ENCODE measurements at places on chromosomes 13 and 19. TPM values are rescaled to one million over a fixed set of nuclear protein-coding genes. Genes with fewer than 3 reads are reported as not detected.

Gene KLF1
- total RNA-seq = not detected

Gene PSPN
- total RNA-seq = 2.0 TPM

Gene ATP4B
- total RNA-seq = 0.16 TPM

Gene TSSK6
- total RNA-seq = 3.7 TPM

Gene GRK1
- total RNA-seq = not detected

Gene ZNF121
- 40.3 TPM for total RNA-seq

Gene UNC13A
- total RNA-seq = 2.2 TPM

GRCh38 chr19:51002089-51002532 lies 707 bp upstream of the KLK8 start:
- no peak for DNase-seq

DNA sequence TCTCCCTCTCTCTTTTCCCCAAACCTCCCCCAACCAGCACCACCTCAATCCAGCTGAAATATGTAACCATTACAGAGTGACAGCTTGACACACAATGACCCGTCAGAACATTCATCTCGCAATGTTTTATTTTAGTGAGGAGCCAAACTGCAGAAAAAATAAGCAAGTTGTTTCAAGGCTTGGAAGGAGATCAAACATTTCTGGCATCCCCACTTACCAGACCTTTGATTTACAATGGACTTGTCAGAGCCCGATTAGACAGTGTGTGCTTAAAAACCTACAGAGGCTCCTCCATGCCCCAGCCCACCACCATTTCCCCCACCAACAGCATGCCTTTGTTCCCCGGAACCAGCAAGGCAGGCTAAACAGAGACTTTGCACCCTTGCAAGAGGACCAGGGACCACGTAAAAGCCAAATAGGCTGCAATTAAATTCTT lies 382.8 kb upstream of the ZNF507 start:
- DNase-seq = peak; percentile 86

DNA sequence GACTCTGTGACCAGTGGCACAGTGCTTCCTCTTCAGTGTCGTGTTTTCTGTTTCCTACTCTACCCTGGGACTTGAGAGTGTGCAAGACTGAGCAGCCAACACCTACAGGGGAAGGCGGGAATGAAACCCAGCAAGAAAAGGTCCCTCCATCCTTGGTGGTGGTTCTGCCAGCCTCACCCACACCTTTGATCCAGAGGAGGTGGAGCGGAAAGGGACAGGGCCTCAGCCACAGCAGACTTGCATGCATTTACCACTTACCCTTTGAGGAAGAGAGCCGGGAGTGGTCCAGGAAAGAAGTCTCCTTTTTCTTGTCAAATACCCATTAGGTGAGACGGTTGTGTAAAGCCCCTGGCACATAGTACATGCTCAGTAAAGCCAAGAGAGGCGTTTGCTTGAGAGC lies 164.8 kb upstream of the ZNF536 start:
- DNase-seq = no peak

DNA sequence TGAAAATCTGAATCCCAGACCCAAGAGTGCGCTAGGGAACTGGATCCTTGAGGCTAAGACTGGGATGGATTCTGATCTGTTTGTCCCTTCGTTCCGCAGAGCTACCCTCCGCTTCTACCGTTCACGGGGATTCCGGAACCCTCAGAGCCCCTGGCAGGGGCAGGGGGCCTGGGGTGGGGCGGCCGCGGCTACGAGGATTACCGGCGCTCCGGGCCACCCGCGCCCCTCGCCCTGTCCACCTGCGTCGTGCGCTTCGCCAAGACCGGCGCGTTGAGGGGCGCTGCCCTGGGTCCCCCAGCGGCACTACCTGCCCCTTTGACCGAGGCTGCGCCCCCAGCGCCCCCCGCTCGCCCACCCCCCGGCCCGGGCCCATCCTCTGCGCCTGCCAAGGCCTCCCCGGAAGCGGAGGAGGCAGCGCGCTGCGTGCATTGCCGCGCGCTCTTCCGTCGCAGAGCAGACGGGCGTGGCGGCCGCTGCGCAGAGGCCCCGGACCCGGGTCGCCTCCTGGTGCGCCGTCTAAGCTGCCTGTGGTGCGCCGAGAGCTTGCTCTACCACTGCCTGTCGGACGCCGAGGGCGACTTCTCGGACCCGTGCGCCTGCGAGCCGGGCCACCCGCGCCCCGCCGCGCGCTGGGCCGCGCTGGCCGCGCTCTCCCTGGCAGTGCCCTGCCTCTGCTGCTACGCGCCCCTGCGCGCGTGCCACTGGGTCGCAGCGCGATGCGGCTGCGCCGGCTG lies 7.1 kb downstream of the SPRED3 start:
- peak; percentile 59 for DNase-seq

DNA sequence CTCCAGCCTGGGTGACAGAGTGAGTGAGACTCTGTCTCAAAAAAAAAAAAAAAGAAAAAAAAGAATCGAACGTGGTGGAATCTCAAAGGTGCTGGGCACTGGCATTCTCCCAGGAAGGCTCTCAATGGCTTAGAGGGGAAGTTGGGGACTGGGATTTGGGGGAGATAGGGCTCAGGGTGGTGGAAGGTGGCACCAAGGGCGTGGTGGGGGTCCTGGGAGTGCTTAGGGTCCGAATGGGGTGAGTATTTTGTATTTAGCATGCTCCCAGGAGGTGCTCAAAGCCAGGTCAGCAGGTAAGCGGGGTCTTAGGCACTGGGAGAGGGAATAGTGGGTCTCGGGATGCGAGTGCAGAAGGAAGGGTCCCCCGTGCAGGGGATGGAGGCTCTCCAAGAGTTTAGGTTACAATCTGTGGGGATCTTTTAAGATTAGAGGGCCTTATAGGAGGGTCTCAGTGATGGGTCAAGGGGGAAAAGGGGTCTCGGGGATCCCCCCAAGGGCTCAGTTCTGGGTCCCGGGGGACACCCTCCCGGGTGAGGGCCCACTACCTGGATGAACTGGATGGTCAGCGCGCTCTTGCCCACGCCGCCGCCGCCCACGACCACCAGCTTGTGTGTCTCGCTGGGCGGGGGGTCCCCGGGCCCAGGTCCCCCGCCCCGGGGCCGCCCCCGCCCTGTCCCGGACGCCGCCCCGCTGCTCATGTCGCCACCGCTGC lies 386 bp downstream of the RRAS start:
- DNase-seq = peak; percentile 37

GRCh38 chr13:41916173-41916954 lies 44.5 kb downstream of the VWA8 start:
- no peak for DNase-seq

DNA sequence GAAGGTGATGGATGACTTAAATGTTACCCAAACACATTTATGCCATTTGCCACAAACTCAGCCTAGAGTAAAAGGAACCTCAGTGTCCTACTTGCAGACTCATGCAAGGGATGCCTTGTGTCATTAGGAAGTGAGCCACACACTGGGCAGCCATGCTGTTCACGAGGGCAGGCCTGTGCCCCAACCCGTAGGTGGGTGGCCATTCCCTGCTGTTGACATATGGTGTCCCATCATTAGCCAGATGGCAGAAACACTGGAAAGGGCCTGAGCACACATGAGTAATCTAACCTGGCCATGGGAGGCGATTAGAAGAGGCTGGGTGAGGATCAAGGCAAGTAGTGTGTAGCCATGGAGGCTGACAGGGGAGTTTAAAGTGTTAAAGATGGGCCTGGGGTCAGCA lies 9.7 kb upstream of the LRCH1 start:
- no peak for DNase-seq

DNA sequence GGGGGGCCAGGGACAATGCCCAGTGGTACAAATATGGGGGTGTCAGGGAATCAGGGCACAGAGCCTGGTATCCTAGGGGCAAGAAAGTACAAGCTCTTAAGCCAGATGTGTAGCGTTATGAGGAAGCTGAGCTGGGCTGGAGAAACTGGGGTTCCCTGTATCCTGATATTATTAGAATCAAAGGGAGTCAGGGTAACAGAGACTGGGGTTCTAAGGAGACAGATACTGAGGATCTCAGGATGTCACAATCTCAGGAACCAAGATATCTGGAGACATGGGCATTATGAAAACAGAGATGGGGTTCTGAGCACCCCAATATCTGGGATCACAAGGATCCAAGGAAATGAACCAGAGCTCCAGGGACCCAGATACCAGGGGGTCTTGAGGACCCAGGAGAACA lies 784 bp downstream of the BCL3 start:
- DNase-seq = no peak

DNA sequence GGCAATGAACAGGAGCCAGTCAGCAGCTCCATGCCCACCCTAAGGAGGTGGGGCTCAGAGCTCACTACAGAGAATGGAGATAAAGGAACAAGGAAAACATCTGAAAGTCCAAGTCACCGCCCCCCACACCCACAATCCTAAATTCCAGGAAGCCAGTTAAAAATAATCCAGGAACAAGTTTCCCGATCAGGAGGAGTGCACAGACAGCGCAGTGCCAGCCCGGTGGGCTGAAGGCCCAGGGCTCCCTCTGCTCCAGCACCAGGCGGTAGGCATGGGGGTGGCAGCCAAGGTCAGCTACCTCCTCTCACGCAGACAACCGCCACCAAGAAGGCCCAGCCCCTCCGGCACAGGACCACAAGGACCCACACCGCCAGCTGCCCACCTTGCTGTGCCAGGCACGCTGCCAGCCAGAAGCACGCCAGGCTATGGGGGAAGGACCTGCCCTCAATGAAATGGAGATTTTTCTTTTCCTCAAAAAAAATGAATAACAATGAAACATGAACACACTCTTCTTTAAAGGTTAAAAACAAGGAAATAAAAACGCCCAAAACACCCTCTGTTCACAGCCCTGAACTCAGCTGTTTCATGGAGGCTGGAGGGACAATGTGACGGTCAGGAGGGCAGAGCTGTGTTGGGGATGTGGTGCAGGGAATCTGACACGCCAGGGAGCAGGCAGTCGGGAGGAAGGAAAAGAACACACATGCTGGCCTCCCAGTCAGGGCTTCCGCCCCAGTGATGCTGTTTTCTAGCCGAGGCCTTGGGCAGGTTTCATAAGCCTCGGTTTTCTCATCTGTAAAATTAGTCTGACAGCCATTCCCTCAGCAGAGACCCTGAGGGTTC lies 11.0 kb downstream of the STK24 start:
- DNase-seq = no peak

DNA sequence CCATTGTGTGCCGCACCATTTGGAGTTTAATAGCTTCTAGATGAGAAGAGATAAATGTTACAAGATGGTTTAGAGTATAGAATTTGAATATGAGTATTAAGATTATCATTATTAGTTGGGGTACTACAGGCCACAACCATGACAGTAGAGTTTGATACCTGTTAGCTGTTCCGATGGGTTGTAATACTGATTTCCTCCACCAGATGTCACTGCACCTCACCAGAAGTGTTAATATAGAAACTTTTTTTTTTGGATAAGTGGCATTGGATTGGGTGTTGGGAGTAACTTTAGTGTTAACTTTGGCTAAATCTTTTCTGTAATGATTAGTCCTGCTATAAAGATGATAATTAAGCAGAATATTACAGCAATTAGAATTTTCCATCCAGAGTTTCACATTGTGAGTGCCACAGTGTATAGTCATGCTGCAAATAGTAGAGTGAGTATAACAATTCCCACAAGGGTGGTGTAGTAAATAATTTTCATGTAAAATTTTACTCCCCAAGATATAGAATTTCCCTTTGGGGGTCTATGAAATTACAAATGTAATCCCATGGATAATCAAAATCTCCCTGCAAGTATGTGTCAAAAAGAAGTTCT lies 56.3 kb downstream of the PSG3 start:
- DNase-seq = no peak

GRCh38 chr19:4375164-4376027 lies 25.0 kb downstream of the SH3GL1 start:
- DNase-seq = peak; percentile 79

- no peak for DNase-seq
Measured at GRCh38 chr13:48110931-48111721, 16.2 kb upstream of the MED4 start.

DNA sequence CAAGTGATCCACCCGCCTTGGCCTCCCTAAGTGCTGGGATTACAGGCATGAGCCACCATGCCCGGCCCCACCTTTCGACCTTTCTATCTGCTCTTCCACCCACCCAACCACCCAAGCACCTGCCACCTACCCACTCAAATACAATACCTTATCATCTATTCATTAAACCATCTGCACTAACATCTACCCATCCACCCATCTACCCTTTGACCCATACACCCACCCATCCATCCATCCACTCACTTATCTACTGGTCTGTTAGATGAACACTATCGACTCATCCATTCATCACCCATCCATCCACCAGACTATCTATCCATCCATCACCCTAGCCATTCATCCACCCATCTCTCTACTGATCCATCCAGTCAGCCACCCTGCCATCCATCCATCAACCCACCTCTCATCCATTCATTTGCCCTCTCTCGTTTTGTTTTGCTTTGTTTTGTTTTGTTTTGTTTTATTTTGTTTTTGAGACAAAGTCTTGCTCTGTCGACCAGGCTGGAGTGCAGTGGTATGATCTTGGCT lies 17.2 kb downstream of the EML2 start:
- DNase-seq = no peak

DNA sequence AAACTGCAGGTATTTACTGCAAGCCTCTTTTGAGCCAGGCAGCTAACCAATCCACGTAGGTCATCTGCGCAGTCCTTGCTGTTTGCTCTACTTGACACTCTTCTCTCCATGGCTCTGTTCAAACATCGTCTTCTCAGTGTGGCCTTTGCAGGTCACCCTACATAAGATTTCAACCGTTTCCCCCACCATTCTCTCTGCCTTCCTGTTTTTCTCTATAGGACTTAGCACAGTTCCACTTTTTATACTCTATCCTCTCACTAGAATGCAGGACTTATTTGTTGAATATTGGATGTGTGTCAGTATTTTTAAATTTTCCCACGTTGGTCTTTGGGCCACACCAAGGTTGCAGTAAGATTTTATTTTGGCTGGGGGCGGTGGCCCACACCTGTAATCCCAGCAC lies 1.7 kb upstream of the FBXW9 start:
- no peak for DNase-seq

- DNase-seq = no peak
Measured at GRCh38 chr19:41646589-41647204, 19.8 kb upstream of the CEACAM4 start.

DNA sequence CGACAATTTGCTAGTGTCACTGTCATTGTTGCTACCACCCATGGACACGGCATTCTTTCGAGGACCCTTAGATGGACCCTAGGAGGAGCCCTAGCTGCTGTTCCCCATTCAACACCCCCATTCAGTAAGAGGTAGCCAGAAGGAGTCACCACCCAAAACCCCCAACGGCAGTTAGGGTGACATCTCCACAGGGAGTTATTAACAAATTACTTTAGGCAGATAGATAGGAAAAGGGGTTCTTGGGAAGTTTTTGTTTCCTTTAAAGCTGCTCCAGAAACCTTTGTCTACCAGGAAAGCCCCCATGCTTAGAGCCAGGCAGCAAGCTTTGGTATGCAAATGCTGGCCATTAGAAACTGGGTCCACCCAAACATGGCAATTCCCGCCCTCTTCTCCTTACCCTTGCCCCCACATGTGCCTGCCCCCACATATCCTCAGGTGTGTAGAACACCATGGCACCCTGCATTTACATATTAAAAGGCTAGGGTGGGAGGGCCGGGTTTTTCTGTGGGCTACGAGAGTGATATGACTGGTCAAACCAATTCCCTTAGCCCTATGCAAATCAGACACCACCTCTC lies 190.9 kb downstream of the SLITRK6 start:
- DNase-seq = no peak

All from kidney (tissue), 22 donors.